Aorta (tissue), 5 donors: ENCODE measurements at places on chromosomes 11 and 22.

DNA sequence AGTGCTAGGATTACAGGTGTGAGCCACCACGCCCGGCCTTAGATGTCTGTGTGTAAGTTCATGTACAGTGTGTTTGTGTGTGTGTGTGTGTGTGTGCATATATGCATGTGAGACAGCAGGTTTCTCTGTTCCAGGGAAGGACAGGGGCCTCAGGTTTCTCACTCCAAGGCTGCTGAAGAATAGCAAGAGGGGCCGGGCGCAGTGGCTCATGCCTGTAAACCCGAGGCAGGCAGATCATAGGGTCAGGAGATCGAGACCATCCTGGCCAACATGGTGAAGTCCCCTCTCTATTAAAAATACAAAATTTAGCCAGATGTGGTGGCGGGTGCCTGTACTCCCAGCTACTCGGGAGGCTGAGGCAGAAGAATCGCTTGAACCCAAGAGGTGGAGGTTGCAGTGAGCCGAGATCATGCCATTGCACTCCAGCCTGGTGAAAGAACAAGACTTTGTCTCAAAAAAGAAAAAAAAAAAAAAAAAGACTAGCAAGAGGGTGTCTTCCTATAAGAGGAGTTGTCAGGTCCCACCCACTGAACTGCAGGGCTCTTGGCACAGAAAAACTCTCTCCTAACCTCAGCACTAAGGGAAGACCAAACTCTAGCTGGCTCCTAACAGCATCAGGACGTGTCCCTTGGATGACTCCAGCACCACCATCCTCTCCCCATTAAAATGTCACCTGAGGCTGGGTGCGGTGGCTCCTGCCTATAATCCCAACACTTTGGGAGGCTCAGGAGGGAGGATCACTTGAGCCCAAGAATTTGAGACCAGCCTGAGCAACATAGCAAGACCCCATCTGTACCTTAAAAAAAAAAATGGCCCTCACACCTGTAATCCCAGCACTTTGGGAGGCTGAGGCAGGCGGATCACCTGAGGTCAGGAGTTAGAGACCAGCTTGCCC is 40.0 kb downstream of the TST start:
- no peak for DNase-seq
- no peaks in the 10 kb centered on the region for H3K36me3 ChIP-seq
- H3K27ac ChIP-seq, result no peak overlapping the region
- no peaks in the 10 kb centered on the region for H3K4me1 ChIP-seq
- H3K4me3 ChIP-seq, result no peak overlapping the region

DNA sequence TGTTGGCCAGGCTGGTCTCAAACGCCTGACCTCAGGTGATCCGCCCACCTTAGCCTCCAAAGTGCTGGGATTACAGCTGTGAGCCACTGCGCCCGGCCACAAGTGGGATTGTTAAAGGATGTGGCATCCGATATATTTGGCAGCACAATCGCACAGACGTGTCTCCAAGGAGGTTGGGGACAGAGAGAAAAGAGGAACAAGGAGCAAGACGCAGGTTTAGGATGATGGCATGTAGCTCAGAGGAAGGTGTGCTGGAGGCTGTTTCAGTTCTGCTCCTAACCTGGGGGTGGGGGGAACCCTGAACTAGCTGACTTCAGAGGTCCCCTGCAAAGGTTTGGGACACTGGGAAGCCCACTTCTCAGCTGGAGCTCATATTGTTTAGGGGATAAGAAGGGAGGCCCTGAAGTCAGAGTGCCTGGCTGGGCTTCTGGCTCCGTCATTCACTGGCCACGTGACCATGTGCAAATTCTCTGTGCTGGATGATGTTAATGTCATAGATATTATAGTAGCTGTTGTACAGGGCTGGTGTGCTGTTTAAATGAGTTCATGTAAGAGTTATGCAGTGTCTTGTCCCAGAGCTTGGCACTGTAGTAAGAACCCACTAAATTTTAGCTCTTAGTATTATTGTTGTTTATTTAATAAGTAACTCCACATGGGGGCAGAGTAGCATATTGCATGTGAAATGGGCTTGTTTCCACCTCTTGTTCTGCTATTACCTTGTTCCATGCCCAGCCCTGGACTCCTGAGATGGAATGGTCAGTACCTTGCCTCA is 129.7 kb downstream of the ST3GAL4 start:
- no peaks in the 10 kb centered on the region for H3K4me1 ChIP-seq
- no peaks in the 10 kb centered on the region for H3K36me3 ChIP-seq
- no peak for DNase-seq
- H3K4me3 ChIP-seq, result no peak overlapping the region
- no peak overlapping the region for H3K27ac ChIP-seq

GRCh38 chr22:28052825-28053269 is 133.8 kb upstream of the PITPNB start:
- no peaks in the 10 kb centered on the region for H3K27me3 ChIP-seq
- H3K27ac ChIP-seq, result no peak overlapping the region
- no peaks in the 10 kb centered on the region for H3K36me3 ChIP-seq
- no peak for DNase-seq

GRCh38 chr11:72633068-72633467 is 41.2 kb downstream of the PDE2A start:
- DNase-seq, result no peak
- no peaks in the 10 kb centered on the region for H3K4me1 ChIP-seq
- no peak overlapping the region for H3K4me3 ChIP-seq
- H3K27me3 ChIP-seq, result no peaks in the 10 kb centered on the region
- H3K27ac ChIP-seq, result no peak overlapping the region
- no peaks in the 10 kb centered on the region for H3K36me3 ChIP-seq

- peaks cover 5% of the 10 kb centered on the region for H3K4me1 ChIP-seq
- no peak for DNase-seq
- H3K27me3 ChIP-seq, result no peaks in the 10 kb centered on the region
These were observed 116.3 kb downstream of the CCDC81 start for GRCh38 chr11:86491027-86491426.

DNA sequence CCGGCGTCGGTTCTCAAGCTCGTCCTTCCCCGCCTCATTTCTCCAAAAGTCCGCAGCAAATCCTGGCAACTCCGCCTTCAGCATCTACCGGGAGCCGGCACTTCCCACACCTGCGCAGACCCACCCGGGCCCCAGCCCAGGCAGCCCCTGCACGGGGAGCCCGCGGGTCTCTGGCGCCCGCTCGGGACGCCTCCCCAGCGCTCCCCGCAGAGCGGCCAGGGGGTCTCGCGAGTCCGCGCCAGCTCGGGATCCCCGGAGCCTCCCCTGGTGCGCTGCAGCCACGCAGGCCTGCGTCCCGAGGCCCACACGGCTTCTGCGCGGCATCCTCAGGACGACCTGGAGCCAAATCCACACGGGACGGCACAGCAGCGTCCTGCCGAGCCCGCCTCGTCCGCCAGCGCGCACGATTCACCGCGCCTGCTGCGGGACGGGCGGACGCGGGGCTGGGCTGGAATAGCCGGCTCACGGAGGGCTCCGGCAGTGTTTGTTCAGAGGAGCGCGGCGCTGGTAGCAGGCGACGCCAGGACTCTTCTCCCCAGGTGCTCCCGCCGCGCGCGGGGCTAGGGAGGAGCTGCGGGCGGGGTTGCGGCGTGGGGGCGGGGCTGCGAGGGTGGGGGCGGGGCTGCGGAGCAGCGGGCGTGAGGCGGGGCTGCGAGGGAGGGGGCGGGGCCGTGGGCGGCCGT is 816 bp upstream of the PHRF1 start:
- H3K36me3 ChIP-seq, result no peaks in the 10 kb centered on the region
- DNase-seq, result no peak
- H3K4me1 ChIP-seq, result no peaks in the 10 kb centered on the region
- H3K27ac ChIP-seq, result no peak overlapping the region
- peak overlapping the region; percentile 24 for H3K4me3 ChIP-seq
- no peaks in the 10 kb centered on the region for H3K27me3 ChIP-seq

DNA sequence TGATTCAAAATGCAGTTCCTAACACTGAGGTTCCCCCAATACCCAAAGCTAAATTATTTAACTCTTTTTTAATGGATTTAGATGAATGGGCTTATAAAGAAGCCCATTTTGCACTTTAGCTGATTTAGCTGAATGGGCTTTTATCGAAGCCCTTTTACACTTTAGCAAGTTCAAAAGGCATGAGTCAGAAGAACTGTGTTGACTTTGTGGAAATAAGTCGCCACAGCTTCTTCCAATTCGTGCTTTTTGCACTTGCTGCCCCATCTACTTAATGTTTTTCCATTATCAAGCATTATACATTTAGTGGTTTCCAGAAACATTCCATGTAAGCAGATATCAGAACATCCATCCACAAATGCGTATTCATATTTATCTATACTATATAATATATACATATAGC is 20.5 kb upstream of the GRIA4 start:
- H3K27me3 ChIP-seq, result no peaks in the 10 kb centered on the region
- H3K4me3 ChIP-seq, result no peak overlapping the region
- H3K27ac ChIP-seq, result no peak overlapping the region
- H3K4me1 ChIP-seq, result no peaks in the 10 kb centered on the region

GRCh38 chr22:28051787-28052356 is 132.8 kb upstream of the PITPNB start:
- no peaks in the 10 kb centered on the region for H3K36me3 ChIP-seq
- DNase-seq, result peak; percentile 92
- H3K27ac ChIP-seq, result no peak overlapping the region
- H3K27me3 ChIP-seq, result no peaks in the 10 kb centered on the region

- no peak for DNase-seq
- H3K27me3 ChIP-seq, result no peaks in the 10 kb centered on the region
- no peaks in the 10 kb centered on the region for H3K4me1 ChIP-seq
- H3K36me3 ChIP-seq, result no peaks in the 10 kb centered on the region
- no peak overlapping the region for H3K27ac ChIP-seq
These were observed 369.2 kb upstream of the NARS2 start for GRCh38 chr11:78943841-78944240.

GRCh38 chr11:101003468-101003867 is 126.1 kb downstream of the PGR start:
- H3K27me3 ChIP-seq, result no peaks in the 10 kb centered on the region
- peaks cover 1% of the 10 kb centered on the region for H3K4me1 ChIP-seq
- no peaks in the 10 kb centered on the region for H3K36me3 ChIP-seq
- H3K27ac ChIP-seq, result no peak overlapping the region
- no peak overlapping the region for H3K4me3 ChIP-seq

- no peak overlapping the region for H3K27ac ChIP-seq
- H3K4me1 ChIP-seq, result no peaks in the 10 kb centered on the region
- H3K27me3 ChIP-seq, result no peaks in the 10 kb centered on the region
- no peak overlapping the region for H3K4me3 ChIP-seq
- H3K36me3 ChIP-seq, result no peaks in the 10 kb centered on the region
These were observed 91.2 kb downstream of the PIWIL4 start for GRCh38 chr11:94658386-94658785.

DNA sequence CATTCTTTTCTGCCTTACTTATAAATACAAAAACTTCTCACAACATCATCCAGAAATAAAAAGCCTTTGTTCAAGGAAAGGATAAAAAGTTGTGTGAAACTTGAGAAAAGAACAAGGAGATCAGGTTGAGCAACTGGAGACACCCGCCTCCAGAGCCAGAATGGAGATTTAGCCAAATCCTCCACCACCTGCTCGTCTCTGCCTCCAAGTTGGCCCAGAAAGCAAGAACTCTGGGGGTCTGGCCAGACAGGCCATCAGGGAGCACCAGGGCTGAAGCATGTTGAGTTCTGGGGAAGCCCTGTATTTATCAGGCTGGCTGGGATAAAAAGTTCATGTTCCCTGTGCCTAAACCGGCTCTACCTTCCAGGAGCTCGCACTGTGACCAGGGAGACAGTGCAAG is 14.9 kb downstream of the SMCO4 start:
- H3K36me3 ChIP-seq, result no peaks in the 10 kb centered on the region
- no peak for DNase-seq
- H3K27me3 ChIP-seq, result no peaks in the 10 kb centered on the region
- peak overlapping the region; percentile 37 for H3K27ac ChIP-seq
- H3K4me3 ChIP-seq, result no peak overlapping the region

- DNase-seq, result no peak
- H3K36me3 ChIP-seq, result no peaks in the 10 kb centered on the region
- no peak overlapping the region for H3K27ac ChIP-seq
- no peaks in the 10 kb centered on the region for H3K4me1 ChIP-seq
These were observed 119.5 kb upstream of the RIMBP3 start for GRCh38 chr22:18731075-18731666.

DNA sequence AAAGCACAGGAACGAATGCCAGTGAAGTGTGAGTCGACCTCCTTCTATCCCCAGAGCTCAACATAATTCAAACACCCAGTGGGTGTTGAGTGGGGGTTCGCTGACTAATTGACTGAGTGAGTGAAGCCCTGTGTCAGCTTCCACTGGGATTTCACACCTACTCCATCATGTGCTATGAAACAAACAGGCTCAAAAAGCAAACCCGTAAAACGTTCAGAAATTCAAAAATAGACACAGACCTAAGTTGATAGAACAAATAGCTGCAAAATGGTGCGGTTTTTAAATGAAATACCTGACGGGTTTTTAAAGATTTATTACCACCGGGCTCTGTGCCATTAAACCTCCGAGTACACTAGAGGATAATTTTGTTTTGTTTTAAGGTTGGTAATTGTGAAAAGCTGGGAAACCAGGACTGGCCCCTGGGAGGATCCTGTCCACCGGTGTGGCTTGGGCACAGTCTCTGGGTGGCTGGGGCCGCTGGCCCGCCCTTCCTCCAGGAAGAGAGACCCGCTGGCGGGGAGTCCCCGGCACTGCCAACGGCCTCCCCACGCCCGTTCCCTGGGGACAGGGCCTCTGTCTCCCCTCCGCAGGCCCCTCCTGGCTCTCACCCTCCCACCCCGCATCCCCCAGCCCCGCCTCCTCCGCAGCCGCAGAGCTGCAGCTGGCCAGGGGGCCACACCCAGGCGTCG is 13.6 kb downstream of the KCNJ5 start:
- H3K4me1 ChIP-seq, result no peaks in the 10 kb centered on the region
- H3K36me3 ChIP-seq, result no peaks in the 10 kb centered on the region
- no peak for DNase-seq
- peak overlapping the region; percentile 97 for H3K4me3 ChIP-seq

DNA sequence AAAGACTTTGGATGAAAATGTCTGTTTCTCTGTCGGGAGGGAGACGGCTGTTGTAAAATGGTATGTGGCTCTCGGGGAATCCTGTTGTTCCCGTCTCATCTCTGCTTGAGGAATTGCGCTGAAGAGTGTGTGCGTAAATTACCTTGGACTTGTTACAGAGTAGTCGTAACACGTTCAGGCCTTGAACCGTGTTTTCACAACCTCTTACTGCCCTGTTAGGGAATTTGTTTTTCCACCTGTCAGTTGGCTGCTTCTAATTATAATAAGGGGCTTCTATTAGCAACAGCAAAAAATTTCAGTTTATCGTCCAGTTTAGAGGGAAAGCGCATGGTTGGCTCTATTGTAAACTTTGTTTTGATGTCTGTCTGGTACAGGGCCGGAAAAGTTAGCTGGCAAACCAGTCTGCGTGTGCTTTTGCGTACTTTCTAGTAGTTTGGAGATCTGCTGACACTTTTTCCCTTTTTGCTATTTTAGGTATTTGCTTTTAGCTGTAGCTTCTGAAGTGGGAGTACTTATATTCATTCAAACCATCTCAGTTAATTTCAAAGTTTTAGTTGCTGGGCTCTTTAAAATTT is 1.5 kb downstream of the HIPK3 start:
- peak overlapping the region; percentile 95 for H3K4me3 ChIP-seq
- DNase-seq, result no peak
- H3K4me1 ChIP-seq, result peaks cover 2% of the 10 kb centered on the region
- H3K27me3 ChIP-seq, result no peaks in the 10 kb centered on the region
- H3K36me3 ChIP-seq, result no peaks in the 10 kb centered on the region
- H3K27ac ChIP-seq, result peak overlapping the region; percentile 99
